ENCODE measurements at places on chromosomes 12 and 14. TPM values are rescaled to one million over a fixed set of nuclear protein-coding genes. Genes with fewer than 3 reads are reported as not detected.

KLHDC1 gene
- polyA plus RNA-seq, result 7.6 TPM

BTBD6 gene
- 120 TPM for polyA plus RNA-seq

SCNN1A gene
- 14.6 TPM for polyA plus RNA-seq

FAM186B gene
- 178 TPM for polyA plus RNA-seq

ADAMTS20 gene
- 0.26 TPM for polyA plus RNA-seq

PCED1B gene
- 30.0 TPM for polyA plus RNA-seq

RASSF3 gene
- polyA plus RNA-seq, result 27.5 TPM

DNA sequence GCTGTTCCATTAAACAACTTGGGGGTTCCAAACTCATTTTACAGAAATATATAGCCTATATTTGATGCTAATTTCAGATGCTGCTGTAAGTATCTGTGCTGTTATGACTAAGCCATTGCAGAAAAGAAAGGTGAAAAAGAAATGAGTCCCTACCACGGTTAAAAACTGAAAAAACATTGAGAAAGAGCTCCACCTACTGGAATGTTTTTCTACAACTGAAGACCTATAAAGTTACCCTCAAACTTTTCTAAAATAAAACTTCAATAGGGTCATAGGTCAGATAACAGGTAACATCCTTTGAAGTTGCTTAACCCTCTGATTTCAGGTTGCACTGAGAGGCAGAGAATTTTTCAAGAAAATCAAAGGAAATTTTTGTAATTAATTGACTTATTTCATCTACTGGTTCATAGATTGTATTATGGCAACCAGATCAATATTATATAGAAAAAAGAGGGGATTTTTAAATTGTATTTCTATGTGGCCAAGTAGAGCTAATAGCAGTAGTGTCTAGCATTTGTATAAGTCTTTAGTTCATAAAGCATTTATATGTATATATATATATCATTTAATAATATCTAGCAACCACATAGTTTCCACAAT is 279.9 kb downstream of the RPS29 start:
- H3K4me1 ChIP-seq, result no peaks in the 10 kb centered on the region
- H3K36me3 ChIP-seq, result no peaks in the 10 kb centered on the region
- H3K27ac ChIP-seq, result no peak overlapping the region
- no peaks in the 10 kb centered on the region for H3K27me3 ChIP-seq
- DNase-seq, result no peak

DNA sequence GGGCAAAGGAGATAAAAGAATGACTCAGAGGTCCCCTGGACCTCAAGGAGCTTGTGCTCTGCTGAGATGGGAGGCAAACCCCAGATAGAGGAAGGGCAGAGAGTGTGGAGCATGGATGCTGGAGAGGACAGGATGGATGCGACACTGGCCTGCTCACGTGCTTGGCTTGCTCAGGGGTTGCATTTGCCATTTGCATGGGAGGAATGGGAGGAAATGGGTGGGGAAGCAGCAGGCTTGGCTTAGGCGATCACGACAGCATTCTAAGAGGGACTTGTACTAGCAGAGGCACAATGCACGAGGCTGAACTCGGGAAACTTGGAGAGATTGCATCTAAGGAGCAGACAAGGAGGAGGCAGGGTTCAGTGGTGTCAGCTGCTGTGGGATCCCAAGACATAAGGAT is 19.8 kb downstream of the CD9 start:
- no peak overlapping the region for H3K4me3 ChIP-seq
- H3K27ac ChIP-seq, result no peak overlapping the region
- no peak for DNase-seq
- no peaks in the 10 kb centered on the region for H3K36me3 ChIP-seq

GRCh38 chr14:74616507-74616906 is 4.5 kb upstream of the LTBP2 start:
- no peaks in the 10 kb centered on the region for H3K36me3 ChIP-seq
- no peaks in the 10 kb centered on the region for H3K27me3 ChIP-seq
- H3K4me3 ChIP-seq, result no peak overlapping the region
- H3K4me1 ChIP-seq, result peaks cover 45% of the 10 kb centered on the region

DNA sequence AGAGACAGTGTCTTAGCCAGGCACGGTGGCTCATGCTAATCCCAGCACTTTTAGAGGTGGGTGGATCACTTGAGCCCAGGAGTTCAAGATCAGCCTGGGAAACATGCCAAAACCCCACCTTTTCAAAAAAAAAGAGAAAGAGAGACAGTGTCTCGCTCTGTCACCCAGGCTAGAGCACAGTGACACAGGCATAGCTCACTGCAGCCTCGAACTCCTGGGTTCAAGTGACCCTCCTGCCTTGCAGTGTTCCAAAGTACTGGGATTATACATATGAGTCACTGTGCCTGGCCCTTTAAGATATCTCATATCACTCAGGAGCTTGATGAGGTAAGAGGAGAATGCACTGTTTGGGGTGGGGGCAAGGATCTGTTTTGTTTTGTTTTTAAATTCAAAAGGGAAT is 48.1 kb upstream of the LTBP2 start:
- peak overlapping the region; percentile 12 for H3K27ac ChIP-seq
- DNase-seq, result no peak
- H3K4me3 ChIP-seq, result no peak overlapping the region
- no peaks in the 10 kb centered on the region for H3K27me3 ChIP-seq

DNA sequence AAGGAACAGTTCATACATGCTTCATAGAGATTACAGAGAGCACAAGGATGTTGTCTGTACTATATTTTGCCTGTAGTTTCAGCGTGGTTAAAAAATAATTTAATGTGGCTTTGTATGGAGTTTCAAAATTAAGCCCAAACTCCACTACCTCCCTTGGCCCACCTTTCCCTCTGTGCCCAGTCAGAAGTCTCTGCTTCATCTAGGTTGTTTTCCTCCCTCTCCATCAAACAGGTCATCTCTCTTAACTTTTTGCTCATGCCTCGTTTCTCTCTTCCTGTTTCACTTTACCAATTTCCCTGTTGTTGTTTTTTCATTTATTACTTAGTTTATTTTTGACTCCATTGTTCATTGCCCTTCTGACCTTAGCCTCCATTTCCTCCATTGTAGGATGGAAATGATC is 94.9 kb upstream of the NEDD1 start:
- no peaks in the 10 kb centered on the region for H3K27me3 ChIP-seq
- no peak for DNase-seq
- H3K27ac ChIP-seq, result no peak overlapping the region
- no peaks in the 10 kb centered on the region for H3K36me3 ChIP-seq
- H3K4me1 ChIP-seq, result no peaks in the 10 kb centered on the region

GRCh38 chr12:94191023-94191422 is 42.6 kb downstream of the PLXNC1 start:
- no peak overlapping the region for H3K4me3 ChIP-seq
- H3K36me3 ChIP-seq, result no peaks in the 10 kb centered on the region
- no peak for DNase-seq
- no peaks in the 10 kb centered on the region for H3K4me1 ChIP-seq
- no peaks in the 10 kb centered on the region for H3K27me3 ChIP-seq

DNA sequence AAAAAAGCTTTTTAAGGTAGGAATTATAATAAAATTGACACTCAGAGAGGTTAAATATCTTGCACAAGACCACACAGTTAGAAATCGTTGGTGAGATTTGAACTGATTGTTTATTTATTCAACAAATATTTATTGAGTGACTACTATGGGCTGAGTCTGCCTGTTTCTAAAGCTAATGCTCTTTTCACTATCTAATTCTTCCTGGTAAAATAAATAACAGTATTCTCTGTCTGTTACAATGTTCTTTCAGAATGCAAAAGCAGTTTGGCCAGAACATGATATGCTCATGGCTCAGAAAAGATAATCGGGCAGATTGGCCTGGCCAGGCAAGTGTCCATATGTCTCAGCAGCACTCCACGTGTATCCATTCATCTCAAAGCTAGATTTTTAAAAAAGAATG is 82.0 kb downstream of the BTG1 start:
- peak; percentile 31 for DNase-seq
- H3K4me1 ChIP-seq, result peaks cover 13% of the 10 kb centered on the region
- no peaks in the 10 kb centered on the region for H3K27me3 ChIP-seq
- H3K36me3 ChIP-seq, result no peaks in the 10 kb centered on the region
- H3K27ac ChIP-seq, result no peak overlapping the region
- no peak overlapping the region for H3K4me3 ChIP-seq

DNA sequence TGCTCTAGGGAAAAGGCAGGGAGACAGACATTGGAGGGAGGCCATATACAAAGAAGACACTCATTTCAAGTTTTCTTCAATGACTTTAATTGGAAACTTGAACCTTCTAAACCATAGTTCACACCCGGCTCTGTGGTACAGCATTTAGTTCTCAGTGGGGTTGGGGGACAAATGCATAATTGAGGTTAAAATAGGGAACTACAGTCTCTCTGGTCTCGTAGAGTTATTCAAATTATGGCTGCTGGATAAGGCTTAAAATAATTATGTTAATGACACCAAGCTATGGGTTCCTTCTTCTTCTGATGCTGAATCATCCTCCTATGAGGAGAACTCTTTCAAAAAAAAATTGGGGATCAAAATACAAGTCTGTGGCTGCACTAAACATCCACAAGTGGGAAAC is 3.8 kb upstream of the RPAP3 start:
- no peaks in the 10 kb centered on the region for H3K36me3 ChIP-seq
- no peak overlapping the region for H3K4me3 ChIP-seq
- peaks cover 8% of the 10 kb centered on the region for H3K4me1 ChIP-seq
- H3K27ac ChIP-seq, result no peak overlapping the region
- no peak for DNase-seq

GRCh38 chr12:109989380-109989779 is 6.8 kb downstream of the GIT2 start:
- no peak for DNase-seq
- no peak overlapping the region for H3K4me3 ChIP-seq
- H3K4me1 ChIP-seq, result no peaks in the 10 kb centered on the region
- no peaks in the 10 kb centered on the region for H3K27me3 ChIP-seq
- no peak overlapping the region for H3K27ac ChIP-seq

GRCh38 chr14:69366761-69367160 is 31.3 kb downstream of the ERH start:
- no peak overlapping the region for H3K27ac ChIP-seq
- H3K4me3 ChIP-seq, result no peak overlapping the region
- H3K4me1 ChIP-seq, result no peaks in the 10 kb centered on the region
- no peaks in the 10 kb centered on the region for H3K36me3 ChIP-seq
- no peak for DNase-seq
- no peaks in the 10 kb centered on the region for H3K27me3 ChIP-seq

- H3K27me3 ChIP-seq, result no peaks in the 10 kb centered on the region
- H3K36me3 ChIP-seq, result no peaks in the 10 kb centered on the region
- no peak overlapping the region for H3K4me3 ChIP-seq
- H3K4me1 ChIP-seq, result no peaks in the 10 kb centered on the region
- no peak for DNase-seq
Observed at GRCh38 chr14:95225251-95225887, 68.0 kb upstream of the DICER1 start.

DNA sequence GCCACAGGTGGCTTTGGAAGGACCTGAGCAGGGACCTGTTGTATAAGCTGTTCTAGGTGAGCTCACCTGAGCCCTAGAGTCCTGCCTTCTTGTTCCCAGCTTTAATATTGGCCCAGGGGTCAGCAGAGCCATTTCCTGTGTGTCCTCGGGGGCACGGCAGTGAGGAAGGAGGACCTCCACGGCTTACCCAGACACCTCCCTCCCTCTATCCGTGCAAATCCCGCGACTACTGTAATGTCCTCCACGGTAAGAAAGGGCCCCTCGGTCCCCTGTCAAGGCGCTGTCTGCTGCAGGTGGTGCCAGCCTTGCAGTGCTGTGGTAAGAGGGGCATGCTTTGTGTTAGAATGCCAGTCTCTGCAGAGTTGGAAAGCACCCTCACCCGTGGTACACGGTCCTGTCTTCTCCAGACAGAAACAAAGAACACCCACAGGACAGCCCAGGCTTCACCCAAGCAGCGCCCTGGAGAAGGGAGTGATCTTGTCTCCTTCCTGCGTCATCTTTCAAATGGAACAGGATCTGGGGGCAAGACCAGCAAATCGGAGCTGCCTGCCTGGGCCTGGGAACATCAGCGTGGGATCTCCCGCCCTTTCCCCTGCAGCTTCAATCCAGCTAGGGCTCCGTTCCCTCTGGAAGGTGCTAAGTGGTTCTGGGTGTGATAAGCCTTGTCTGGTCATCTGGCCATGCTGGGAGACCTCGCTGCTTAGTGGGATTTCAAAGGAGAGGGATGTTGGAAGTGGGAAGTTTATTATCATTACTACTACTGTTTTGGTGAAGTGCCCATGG is 20.2 kb upstream of the FZD10 start:
- H3K27me3 ChIP-seq, result no peaks in the 10 kb centered on the region
- no peaks in the 10 kb centered on the region for H3K4me1 ChIP-seq
- no peak for DNase-seq
- H3K27ac ChIP-seq, result no peak overlapping the region
- H3K4me3 ChIP-seq, result no peak overlapping the region
- H3K36me3 ChIP-seq, result no peaks in the 10 kb centered on the region

DNA sequence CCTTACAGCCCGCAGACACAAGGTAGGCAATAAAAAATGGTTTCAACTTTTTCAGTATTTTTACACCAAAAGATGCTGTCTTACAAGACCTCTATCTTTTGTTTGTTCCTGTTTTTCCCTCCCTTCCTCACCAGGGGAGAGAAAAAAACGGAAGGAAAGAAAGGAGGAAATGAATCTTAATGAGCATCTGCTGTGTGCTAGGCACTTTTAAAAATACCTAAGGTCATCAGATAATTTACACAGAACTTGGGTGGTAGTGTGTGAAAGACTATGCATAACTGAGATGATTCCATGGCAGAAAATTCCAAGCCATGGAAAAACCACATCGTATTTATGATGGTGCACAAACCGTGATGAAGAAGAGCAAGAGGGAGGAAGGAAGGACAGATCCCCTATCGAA is 121.2 kb downstream of the DIP2B start:
- H3K4me1 ChIP-seq, result no peaks in the 10 kb centered on the region
- DNase-seq, result no peak
- H3K27ac ChIP-seq, result no peak overlapping the region
- H3K4me3 ChIP-seq, result no peak overlapping the region
- H3K27me3 ChIP-seq, result no peaks in the 10 kb centered on the region

DNA sequence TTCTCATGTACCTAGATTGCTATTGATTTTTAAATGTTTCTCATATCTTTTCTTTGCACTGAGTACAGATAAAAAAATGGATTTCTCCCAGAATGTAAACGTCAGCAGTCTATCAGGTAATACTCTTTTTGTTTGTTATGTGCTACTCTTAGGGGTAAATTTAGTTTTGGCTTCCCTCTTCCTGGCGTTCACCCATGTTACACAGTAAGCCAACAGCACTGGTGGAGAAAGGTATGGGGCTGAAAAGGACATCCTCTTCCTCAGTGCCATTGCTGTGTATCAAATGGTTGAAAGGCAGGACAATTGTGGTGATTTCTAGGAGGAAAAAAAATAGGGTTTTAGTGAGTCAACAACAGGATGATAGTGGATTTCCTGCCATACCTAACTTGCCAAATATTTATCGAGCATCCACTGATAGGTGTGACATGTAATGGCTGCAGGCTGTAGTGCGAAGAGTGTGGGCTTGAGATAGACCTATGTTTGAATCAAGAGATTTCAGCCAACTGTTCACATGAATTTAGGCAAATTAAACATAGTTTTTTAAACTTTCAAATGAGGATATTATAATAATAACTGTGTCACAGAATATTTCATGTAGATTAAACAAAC is 7.5 kb downstream of the KLRF2 start:
- H3K36me3 ChIP-seq, result no peaks in the 10 kb centered on the region
- no peaks in the 10 kb centered on the region for H3K27me3 ChIP-seq
- no peaks in the 10 kb centered on the region for H3K4me1 ChIP-seq
- no peak overlapping the region for H3K27ac ChIP-seq
- H3K4me3 ChIP-seq, result no peak overlapping the region

Data from testis (tissue), 5 donors.